NCI-H1694 (cell line): ENCODE measurements at places on chromosomes 11 and 22.

GRCh38 chr11:101061606-101062005, 68.0 kb downstream of the PGR start:
- no peak for DNase-seq

DNA sequence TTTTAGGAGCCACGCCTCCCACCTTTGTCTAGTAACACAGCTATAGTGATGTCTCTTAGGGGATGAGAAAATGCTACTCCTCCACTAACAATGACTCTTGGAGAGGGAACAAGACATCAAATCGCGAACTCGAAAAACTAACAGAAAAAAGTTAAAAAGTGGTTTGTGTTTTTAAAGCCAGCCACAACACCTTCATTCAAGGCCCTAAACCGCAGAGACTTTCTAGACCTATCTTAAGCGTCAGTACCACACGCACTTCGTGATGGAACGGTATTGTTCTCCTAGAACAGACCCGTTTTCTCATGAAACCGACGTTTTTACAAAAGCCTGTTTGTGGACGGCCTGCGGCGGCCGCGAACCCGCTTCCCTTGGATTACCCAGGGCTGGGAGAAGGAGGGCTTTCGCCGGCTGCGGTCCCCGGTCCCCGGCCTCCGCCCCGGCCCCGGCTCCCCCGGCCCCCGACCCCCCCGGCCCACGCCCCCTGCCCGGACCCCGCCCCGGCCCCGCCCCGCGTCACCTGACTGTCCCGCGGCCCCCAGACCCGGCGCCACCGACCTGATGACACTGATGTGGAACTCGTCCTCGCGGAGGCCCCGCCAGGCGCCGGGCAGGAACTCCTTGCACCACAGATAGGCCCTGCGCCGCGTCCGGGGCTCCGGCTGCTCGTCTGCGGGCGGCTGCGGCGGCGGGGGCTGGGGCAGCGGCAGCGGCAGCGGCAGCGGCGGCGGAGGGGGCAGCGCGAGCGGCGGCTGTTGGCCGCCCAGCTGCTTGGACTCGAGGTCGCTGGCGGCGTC, 718 bp downstream of the CHKA start:
- no peak for DNase-seq

GRCh38 chr11:45414088-45414487, 127.9 kb upstream of the SYT13 start:
- no peak for DNase-seq

GRCh38 chr11:77770629-77771028, 49.9 kb downstream of the RSF1 start:
- DNase-seq: no peak

GRCh38 chr11:64080390-64080789, 44.7 kb downstream of the FLRT1 start:
- DNase-seq: no peak

DNA sequence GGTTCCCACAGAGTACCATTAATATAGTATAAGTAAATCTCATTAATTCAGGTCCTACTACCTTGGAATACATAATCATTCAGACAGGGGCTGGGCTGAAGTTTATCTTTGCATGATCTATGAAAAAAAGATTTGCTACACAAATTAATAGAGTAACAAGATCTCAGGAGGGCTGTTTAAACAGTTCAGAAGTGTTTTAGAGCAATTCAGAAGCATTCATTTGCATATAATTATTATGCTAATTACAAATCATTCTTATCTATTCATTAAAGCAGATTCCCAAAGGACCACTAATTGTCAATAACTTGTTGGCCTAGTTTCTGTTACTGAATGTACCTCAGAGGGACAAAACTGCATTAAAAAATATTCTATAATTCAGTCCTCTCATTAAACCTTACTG, 40.5 kb downstream of the PITPNB start:
- DNase-seq: no peak

GRCh38 chr11:100740440-100740839, 53.4 kb downstream of the ARHGAP42 start:
- no peak for DNase-seq

GRCh38 chr22:39179841-39180335, 27.4 kb upstream of the CBX7 start:
- peak; percentile 25 for DNase-seq

GRCh38 chr22:45221201-45221600, 19.5 kb downstream of the KIAA0930 start:
- no peak for DNase-seq

- no peak for DNase-seq
Observed at GRCh38 chr11:133950421-133950820, 6.3 kb downstream of the IGSF9B start.

GRCh38 chr11:6693342-6694228, 10.4 kb upstream of the MRPL17 start:
- DNase-seq: no peak

DNA sequence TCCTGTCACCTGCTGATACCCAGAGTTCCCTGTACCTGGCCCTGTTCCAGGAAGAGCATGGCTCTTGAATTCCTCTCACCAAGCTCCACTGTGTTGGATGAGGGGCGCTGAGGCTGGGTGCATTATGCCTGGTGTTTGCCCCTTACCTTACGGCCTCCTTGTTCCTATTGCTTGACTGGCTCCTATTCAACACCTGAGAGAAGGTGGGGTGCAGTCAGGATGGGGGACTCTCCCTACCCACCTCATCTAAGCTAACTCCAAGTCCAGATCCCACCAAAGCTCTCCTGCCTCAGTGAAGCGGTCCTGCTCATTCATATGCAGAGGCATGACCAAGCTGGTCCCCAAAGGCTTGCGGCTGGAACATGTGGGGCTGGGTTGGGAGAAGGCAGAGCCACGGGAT, 35.8 kb upstream of the RIC3 start:
- DNase-seq: no peak

- DNase-seq: no peak
Observed at GRCh38 chr11:8932564-8933180, at the start of gene C11orf16. Gene C11orf16, minus strand, starts transcription at chr11:8932947. Its CDS starts 639 bp downstream, at chr11:8932308.

DNA sequence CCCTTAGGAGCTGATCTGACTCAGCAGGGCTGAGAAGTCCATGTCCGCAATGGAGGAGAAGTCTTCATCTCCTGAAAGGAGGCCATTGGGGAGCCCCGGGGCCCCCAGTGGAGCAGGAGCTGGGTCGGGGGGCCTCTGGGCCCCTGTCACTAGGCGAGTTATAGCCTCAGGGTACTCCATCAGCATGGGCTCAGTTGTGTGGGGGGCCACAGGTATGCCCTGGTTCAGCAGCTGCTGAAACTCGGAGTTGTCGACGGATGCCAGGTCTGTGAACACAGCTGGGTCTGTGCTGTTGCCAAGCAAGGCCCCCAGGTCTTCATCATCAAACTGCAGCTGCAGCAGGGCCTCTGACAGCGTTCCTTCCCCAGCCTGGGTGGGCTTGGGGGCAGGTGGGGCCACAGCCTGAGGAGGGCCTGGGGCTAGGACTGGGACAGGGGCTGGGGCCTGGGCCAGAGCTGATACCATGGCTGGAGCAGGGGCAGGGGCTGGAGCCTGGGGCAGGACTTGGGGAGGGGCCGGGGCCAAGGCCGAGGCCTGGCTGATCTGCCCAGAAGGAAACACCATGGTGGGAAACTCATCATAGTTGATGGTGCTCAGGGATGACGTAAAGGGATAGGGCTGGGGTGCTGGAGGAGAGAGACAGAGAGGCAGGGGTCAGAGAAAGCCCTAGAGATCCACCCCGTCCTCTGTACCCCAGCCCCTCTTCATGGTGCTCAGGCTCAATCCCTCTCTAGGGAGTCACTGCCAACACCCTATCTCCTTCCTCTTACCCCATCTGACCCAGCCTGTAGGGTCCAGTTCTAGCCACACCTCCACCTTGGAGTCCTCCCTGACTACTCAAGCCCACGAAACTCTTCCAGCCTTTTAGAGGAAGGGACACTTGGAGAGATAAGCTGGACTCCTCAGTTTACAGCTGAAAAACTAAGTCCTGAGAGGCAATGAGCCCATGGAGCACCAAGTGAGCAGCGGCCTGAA, 8.1 kb downstream of the RELA start:
- no peak for DNase-seq

- no peak for DNase-seq
Observed at GRCh38 chr11:8768625-8769333, 86.2 kb downstream of the RPL27A start.

GRCh38 chr22:37844904-37845329, 783 bp upstream of the ANKRD54 start:
- no peak for DNase-seq
